ENCODE measurements at places on chromosomes 11 and 22. TPM values are rescaled to one million over a fixed set of nuclear protein-coding genes. Genes with fewer than 3 reads are reported as not detected.

SCN4B gene
- total RNA-seq, result not detected

APLP2 gene
- 717 TPM for total RNA-seq

OR52A1 gene
- total RNA-seq, result not detected

OR6T1 gene
- total RNA-seq, result not detected

OR8G5 gene
- total RNA-seq, result not detected

MUC5AC gene
- total RNA-seq, result under 0.01 TPM

BDNF gene
- 1.8 TPM for total RNA-seq

MS4A6A gene
- not detected for total RNA-seq

LRRC10B gene
- total RNA-seq, result not detected

OR8G1 gene
- not detected for total RNA-seq

MRGPRX3 gene
- total RNA-seq, result not detected

LARGE1 gene
- total RNA-seq, result 41.1 TPM

RFPL3 gene
- not detected for total RNA-seq

ADM2 gene
- total RNA-seq, result 1.8 TPM

VWA5A gene
- total RNA-seq, result 10.5 TPM

MMP13 gene
- not detected for total RNA-seq

KDELR3 gene
- total RNA-seq, result 98.8 TPM

CABP7 gene
- not detected for total RNA-seq

TSPAN4 gene
- total RNA-seq, result 133 TPM
